Aorta (tissue), 5 donors: ENCODE measurements at places on chromosomes 1 and 21. TPM values are rescaled to one million over a fixed set of nuclear protein-coding genes. Genes with fewer than 3 reads are reported as not detected.

DNA sequence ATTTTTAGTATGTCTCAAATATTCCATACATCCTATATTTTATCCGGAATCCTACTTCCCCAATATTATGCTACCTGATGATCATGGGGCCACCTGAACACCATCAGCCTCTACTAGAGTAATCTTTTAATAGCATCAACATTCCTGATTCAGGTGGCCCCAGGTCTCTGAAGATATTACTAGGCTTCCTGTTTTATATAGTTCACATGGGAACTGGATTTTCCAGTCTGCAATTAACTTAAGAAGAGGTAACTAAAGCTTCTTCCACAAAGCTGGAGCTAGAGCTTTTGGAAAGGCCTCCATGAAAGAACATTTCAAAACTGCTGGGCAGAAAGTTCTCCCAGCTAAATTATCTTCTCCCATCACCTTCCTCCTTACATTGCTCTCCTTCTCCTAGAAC lies 72.3 kb upstream of the ADAM30 start:
- no peak overlapping the region for H3K27ac ChIP-seq
- DNase-seq = no peak
- H3K4me1 ChIP-seq = peaks cover 11% of the 10 kb centered on the region

DNA sequence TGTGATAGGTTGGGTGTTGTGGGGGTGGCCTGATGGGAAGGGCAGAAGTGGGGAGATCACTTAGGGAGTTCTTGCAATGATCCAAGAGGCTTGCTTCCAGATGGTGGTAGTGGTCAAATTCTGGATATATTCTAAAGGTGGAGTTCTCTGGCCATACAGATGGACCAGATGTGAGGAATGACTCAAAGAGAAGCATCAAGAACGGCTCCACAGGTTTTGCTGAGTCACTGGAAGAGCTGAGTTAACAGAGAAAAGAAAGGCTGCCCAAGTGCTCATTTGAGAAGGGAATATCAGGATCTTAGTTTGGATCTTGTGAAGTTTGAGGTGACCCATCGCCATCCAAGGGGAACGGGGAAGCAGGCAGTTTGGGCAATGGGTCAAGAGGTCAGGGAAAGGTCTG lies 192.9 kb upstream of the GALNT2 start:
- DNase-seq = no peak
- no peaks in the 10 kb centered on the region for H3K4me1 ChIP-seq
- no peaks in the 10 kb centered on the region for H3K27me3 ChIP-seq
- H3K36me3 ChIP-seq = no peaks in the 10 kb centered on the region
- H3K4me3 ChIP-seq = no peak overlapping the region

DNA sequence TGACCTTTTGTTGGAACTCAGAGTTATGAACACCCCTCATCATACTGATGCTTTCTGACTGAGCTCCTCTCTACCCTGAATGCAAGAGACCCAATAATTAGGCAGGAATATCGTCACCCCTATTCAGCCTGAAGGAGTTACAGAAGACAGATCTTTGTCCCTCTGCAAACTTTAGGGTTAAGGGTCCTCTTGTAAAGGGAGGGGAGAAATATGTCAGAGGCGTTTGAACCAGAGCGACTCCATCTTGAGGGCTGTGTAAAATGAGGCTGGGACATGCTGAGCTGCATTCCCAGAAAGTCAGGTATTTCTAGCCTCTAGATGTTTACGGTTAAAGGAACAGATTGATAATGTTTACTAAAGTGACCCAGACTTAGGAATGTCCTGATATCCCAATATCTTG lies 10.5 kb upstream of the HMGN1 start:
- H3K36me3 ChIP-seq = no peaks in the 10 kb centered on the region
- no peak overlapping the region for H3K27ac ChIP-seq
- H3K4me1 ChIP-seq = no peaks in the 10 kb centered on the region
- no peaks in the 10 kb centered on the region for H3K27me3 ChIP-seq
- no peak for DNase-seq
- H3K4me3 ChIP-seq = no peak overlapping the region

The TAS1R1 gene
- total RNA-seq = not detected

The HCRTR1 gene
- 0.42 TPM for total RNA-seq

The GPR52 gene
- total RNA-seq = 3.4 TPM

GRCh38 chr1:117113199-117113598 lies 8.3 kb downstream of the TRIM45 start:
- no peaks in the 10 kb centered on the region for H3K4me1 ChIP-seq
- H3K36me3 ChIP-seq = peaks cover 2% of the 10 kb centered on the region
- no peaks in the 10 kb centered on the region for H3K27me3 ChIP-seq
- no peak overlapping the region for H3K4me3 ChIP-seq
- no peak for DNase-seq

The SLC16A1 gene
- 30.3 TPM for total RNA-seq

GRCh38 chr1:246651012-246651695 lies 73.1 kb upstream of the SCCPDH start:
- no peak overlapping the region for H3K4me3 ChIP-seq
- no peaks in the 10 kb centered on the region for H3K27me3 ChIP-seq
- H3K4me1 ChIP-seq = no peaks in the 10 kb centered on the region
- peaks cover 7% of the 10 kb centered on the region for H3K36me3 ChIP-seq

DNA sequence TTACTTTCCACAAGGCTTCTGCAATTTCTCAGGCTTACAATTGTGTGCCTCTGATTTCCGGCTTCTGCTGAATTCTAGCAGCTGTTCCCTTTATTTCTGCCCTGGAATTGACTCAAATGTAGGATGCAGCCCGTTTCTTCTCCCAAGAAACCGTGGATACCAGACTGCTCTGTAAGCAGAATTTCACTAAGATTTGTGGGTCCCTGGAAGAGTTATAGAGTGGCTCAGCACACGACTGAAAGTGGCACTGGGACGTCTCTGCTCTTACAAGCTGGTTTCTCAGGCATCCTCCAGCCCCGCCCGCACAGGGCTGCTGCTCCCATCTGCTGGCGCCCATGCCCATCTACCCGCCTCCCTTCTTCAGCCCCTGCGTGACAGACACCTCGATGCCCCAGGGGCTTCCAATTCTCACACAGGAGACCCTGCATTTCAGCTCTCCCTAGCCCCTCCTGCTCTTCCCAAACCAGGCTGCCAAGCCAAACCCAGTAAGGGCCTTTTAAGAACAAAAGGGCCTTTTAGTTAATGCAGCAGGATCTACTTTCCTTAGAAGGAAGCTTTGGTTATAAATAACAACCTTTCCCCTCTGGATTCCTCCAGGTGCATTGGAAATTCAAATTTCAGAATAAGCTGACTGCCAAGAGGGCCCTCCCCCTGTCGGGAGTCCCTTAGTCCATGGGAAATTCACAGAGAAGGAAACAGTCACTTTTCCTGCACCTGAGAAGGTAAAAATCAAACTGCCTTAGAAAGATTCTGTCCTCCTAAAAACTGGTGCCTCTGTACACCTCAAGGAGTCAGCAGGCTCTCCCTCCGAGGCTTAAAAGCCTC lies 45.4 kb upstream of the TENT5B start:
- H3K27me3 ChIP-seq = no peaks in the 10 kb centered on the region
- H3K36me3 ChIP-seq = no peaks in the 10 kb centered on the region
- no peak for DNase-seq
- no peak overlapping the region for H3K4me3 ChIP-seq
- no peaks in the 10 kb centered on the region for H3K4me1 ChIP-seq

DNA sequence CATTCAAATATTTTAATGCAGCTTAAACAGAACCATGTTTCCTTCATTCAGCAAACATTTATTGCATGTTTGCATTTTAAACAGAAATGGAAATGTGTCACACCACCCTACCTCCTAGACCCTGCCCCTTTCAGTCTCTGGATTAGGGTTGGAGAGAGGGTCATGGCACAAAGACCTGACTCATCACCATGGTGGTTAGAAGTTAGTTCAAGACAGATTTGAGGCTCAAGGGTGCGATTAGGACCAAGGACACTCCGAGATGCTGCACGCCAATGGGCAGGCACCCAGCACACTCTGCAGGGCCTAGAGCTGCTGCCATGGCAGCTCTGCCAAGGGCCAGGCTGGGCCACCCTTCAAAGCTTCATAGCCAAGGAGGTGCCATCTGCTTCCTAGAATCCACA lies 86.9 kb downstream of the NAV1 start:
- H3K36me3 ChIP-seq = no peaks in the 10 kb centered on the region
- H3K27me3 ChIP-seq = no peaks in the 10 kb centered on the region
- H3K4me1 ChIP-seq = peaks cover 5% of the 10 kb centered on the region
- no peak overlapping the region for H3K27ac ChIP-seq
- DNase-seq = no peak
- no peak overlapping the region for H3K4me3 ChIP-seq

GRCh38 chr1:184953600-184954219 lies 20.6 kb downstream of the NIBAN1 start:
- H3K4me1 ChIP-seq = peaks cover 5% of the 10 kb centered on the region
- H3K36me3 ChIP-seq = no peaks in the 10 kb centered on the region
- peak overlapping the region; percentile 67 for H3K27ac ChIP-seq

DNA sequence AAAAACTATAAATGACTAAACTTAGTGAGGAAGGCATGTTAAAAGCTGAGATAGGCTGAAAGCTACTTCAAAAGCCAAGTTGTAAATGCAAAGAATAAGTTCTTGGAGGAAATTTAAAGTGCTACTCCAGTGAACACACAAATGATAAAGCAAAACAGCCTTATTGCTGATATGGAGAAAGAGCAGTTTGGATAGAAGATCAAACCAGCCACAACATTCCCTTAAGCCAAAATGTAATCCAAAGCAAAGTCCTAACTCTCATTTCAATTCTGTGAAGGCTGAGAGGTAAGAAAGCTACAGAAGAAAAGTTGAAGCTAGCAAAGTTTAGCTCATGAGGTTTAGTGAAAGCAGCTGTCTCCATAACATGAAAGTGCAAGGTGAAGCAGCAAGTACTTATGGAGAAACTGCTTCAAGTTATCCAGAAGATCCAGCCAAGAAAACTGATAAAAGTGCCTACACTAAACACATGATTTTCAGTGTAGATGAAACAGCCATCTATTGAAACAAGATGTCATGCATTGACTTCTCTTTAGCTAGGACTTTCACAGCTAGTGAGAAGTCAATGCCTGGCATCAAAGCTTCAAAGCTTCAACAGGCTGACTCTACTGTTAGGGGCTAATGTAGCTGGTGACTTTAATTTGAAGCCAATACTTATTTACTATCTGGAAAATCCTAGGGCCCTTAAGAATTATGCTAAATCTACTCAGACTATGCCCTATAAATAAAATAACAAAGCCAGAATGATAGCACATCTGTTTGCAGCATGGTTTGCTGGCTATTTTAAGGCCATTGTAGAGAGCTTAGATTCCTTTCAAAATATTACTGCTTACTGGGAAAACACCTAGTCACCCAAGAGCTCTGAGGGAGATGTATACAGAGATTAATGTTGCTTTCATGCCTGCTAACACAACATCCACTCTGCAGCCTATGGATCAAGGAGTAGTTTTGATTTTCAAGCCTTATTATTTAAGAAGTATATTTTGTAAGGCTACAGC lies 188.6 kb downstream of the EIF4G3 start:
- H3K27me3 ChIP-seq = no peaks in the 10 kb centered on the region
- no peak for DNase-seq
- no peaks in the 10 kb centered on the region for H3K36me3 ChIP-seq
- H3K27ac ChIP-seq = no peak overlapping the region

DNA sequence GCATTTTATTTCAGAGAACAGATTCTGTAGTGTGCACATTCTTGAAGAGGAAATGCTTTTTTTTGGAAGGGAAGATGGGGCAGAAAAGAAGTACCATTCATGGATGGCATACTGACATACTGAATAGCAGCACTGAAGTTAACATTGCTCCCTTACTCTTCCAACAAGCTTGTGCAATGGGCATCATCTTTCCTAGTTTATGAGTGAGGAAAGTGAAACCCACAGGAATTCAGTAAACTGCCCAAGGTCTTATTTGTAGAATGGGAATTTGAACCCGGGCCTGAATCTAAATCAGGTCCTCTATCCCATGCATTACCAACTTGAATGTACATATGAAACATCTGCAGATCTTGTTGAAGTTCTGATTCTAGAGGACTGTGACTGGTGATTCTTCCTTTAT lies 215.7 kb upstream of the FGGY start:
- H3K4me1 ChIP-seq = no peaks in the 10 kb centered on the region
- no peaks in the 10 kb centered on the region for H3K27me3 ChIP-seq
- DNase-seq = no peak
- H3K36me3 ChIP-seq = no peaks in the 10 kb centered on the region
- no peak overlapping the region for H3K27ac ChIP-seq

- H3K27me3 ChIP-seq = no peaks in the 10 kb centered on the region
- no peak overlapping the region for H3K4me3 ChIP-seq
- H3K36me3 ChIP-seq = peaks cover 6% of the 10 kb centered on the region
Measured at GRCh38 chr1:26434161-26434752, 2.1 kb downstream of the DHDDS start.

- H3K4me3 ChIP-seq = no peak overlapping the region
- H3K27ac ChIP-seq = no peak overlapping the region
- no peaks in the 10 kb centered on the region for H3K36me3 ChIP-seq
- no peak for DNase-seq
Measured at GRCh38 chr1:162151900-162152829, 82.7 kb downstream of the NOS1AP start.

DNA sequence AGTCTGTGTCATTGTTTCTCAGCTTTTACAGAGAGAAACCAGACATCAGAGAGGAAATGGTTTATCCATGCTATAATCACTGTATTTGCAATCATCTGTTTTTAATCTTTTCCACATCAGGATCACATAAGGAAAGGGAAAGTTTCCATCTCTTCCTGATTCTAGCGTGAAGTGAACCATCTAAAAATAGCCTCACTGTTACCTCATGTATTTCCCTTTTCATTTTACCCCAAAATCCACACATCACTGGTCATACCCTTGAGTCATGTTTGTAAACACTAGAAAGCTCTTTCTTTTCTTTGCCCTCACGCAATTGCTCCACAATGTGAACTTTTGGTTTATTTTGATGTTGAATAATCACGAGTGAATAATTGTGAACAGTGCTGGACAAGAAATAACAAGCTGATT lies 146.0 kb downstream of the PLA2G4A start:
- H3K4me1 ChIP-seq = no peaks in the 10 kb centered on the region
- DNase-seq = no peak
- no peaks in the 10 kb centered on the region for H3K36me3 ChIP-seq
- H3K27me3 ChIP-seq = no peaks in the 10 kb centered on the region

- no peaks in the 10 kb centered on the region for H3K27me3 ChIP-seq
- H3K27ac ChIP-seq = no peak overlapping the region
- H3K4me3 ChIP-seq = no peak overlapping the region
- H3K4me1 ChIP-seq = no peaks in the 10 kb centered on the region
- no peak for DNase-seq
Measured at GRCh38 chr1:111629190-111629954, 9.8 kb downstream of the RAP1A start.

The HSD3B1 gene
- not detected for total RNA-seq
